ENCODE measurements at places on chromosomes 12 and 14. TPM values are rescaled to one million over a fixed set of nuclear protein-coding genes. Genes with fewer than 3 reads are reported as not detected.

Gene MIP
- total RNA-seq = 0.15 TPM

Gene INSM2
- 0.08 TPM for total RNA-seq

Gene ACOT2
- 18.3 TPM for total RNA-seq

Gene SLC10A1
- not detected for total RNA-seq

Gene CCDC38
- total RNA-seq = not detected

Gene RNF212B
- total RNA-seq = not detected

Gene GLS2
- total RNA-seq = 6.9 TPM

Gene CCDC177
- not detected for total RNA-seq

Gene GLI1
- total RNA-seq = 4.2 TPM

Gene BEGAIN
- total RNA-seq = 1.5 TPM

DNA sequence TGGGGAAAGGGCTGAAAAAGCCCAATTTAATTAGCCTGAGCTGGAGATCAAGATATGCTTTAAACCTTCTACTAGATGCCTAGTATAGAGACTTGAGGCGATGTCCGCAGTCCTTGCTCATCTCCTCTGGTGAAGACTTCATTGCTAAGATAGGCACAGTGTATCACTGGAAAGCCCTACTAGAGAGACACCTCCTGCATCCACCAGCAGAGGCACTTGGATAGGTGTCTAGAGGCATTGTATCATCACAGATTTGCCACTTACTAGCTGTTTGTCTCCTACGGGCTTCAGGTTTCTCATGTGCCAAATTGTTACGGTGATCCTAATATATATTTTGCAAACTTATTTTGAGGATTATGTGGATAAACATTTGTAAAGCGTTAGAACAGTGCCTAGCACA is 1048.5 kb downstream of the GALC start:
- no peak for DNase-seq

DNA sequence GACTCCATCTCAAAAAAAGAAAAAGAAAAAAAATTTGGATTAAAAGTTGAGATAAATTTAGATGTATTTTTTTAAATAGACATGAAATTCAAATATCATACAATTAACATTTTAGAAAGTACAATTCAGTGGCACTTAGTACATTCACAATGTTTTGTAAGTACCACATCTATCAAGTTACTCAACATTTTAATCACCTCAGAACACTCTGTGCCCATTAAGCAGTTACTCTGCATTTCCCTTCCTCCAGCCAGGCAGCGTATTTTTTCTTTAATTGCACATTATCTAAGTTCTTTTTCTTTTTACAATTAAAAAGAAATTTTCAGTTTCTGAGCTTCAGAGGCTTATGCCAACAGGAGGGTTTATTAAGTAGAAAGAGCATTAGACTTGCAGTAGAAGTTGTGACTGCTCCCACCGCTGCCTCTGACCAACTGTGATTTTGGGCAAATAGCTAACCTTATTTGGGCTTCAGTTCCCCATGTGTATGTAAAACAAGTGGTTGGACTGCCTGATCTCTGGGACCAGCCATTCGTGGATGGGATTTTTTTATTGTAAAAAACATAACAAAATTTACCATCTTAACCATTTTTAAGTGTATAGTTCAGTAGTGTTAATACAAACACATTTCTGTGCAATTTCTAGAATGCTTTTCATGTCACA is 65.7 kb downstream of the WNK1 start:
- no peak for DNase-seq

DNA sequence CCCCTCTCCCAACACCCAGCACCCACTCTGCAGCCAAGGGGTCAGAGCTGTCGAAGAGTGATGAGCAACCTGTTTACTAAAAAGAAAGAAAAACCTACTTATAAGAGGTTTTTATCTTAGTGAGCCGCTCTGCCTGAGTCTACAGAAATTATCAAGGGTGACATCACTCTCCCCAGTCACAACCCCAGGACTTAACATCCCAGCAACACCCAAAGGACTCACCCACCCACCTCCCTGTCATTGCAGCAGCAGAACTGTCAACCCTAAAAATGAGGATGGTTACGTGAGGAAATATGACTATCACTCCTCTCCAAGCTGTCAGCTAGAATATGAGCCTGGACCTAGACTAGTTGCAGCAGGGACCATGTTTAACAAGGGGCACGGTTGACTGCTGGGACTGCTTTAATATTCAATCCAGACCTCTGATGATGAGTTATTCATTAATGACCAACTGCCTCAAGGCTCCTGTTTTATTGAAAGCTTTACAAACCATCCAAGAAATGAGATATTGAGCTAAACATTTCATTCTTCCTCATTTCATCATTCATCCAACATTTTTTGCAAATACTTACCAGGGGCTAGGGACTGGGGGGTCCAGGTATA is 53.9 kb upstream of the FICD start:
- DNase-seq = no peak

DNA sequence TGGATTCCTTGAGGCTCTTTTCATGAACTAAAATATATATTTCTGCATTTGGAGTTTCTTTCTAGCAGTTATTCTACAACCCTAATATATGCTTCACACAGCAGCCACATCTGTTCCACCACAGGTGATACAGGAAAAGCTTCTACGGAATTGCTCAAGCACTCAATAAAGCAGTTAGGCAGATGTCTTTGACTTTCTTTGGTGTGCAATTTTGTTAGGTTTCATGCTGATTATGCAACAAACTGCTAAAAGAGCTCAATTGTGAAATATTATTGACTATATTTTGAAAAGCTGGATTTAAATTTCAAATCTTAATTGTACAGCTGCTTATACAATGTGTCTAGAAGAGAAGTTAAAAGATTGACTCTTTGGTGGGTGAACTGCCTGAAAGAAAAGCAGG is 1055.6 kb upstream of the FBXO33 start:
- no peak for DNase-seq

GRCh38 chr12:5012337-5012736 is 31.3 kb upstream of the KCNA5 start:
- DNase-seq = no peak

DNA sequence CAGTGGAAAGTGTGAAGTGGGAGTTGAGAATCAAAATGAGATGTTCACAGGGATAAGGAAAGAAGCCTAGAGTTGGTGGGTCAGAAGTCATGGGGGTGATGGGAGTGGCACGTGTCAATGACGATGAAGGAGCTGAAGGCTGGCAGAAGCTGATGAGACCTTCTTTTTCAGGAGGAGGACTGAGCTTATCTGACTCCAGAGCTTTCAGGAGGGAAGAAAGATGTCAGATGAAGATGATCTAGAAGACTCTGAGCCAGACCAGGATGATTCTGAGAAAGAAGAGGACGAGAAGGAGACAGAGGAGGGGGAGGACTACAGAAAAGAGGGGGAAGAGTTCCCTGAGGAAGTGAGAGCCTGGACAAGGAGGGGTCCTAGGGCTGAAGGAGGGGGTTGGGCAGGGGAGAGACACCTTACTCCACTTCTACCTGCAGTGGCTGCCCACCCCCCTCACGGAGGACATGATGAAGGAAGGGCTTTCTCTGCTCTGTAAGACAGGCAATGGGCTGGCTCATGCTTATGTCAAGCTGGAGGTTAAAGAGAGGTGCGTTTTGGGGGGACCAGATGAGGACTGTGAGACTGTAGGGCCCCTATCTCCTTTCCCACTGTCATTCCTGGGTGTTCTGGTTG is 905 bp downstream of the LRRC23 start:
- DNase-seq = no peak

DNA sequence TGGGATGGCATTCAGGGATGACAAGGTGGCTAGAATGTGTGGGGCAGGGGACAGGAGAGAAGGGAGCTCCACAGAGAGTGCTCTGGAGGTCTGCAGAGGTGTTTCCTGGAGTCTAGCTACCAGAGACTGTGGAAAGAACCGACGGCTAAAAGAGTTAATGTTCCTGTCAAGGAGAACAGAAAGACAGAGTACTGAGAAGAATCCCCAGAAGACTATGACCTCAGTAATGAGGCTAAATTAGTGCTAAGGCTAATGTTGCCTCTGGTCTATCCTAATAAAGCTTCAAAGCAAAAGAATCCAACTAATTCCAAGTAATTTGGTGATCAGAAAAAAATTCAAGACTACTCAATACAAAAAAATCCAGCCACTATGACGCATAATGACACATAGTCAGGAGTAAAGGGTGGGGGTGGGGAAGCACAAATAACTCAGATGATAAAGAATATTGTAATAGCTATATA is 44.7 kb downstream of the FERMT2 start:
- no peak for DNase-seq

- DNase-seq = no peak
Observed at GRCh38 chr12:106329231-106329982, 26.9 kb downstream of the TCP11L2 start.
